ENCODE measurements at places on chromosomes 1 and 21.

- no peak for DNase-seq
Observed at GRCh38 chr1:248111157-248111556, 16.2 kb downstream of the OR2L13 start.

- no peak for DNase-seq
Observed at GRCh38 chr1:215710036-215710898, 143.2 kb downstream of the KCTD3 start.

DNA sequence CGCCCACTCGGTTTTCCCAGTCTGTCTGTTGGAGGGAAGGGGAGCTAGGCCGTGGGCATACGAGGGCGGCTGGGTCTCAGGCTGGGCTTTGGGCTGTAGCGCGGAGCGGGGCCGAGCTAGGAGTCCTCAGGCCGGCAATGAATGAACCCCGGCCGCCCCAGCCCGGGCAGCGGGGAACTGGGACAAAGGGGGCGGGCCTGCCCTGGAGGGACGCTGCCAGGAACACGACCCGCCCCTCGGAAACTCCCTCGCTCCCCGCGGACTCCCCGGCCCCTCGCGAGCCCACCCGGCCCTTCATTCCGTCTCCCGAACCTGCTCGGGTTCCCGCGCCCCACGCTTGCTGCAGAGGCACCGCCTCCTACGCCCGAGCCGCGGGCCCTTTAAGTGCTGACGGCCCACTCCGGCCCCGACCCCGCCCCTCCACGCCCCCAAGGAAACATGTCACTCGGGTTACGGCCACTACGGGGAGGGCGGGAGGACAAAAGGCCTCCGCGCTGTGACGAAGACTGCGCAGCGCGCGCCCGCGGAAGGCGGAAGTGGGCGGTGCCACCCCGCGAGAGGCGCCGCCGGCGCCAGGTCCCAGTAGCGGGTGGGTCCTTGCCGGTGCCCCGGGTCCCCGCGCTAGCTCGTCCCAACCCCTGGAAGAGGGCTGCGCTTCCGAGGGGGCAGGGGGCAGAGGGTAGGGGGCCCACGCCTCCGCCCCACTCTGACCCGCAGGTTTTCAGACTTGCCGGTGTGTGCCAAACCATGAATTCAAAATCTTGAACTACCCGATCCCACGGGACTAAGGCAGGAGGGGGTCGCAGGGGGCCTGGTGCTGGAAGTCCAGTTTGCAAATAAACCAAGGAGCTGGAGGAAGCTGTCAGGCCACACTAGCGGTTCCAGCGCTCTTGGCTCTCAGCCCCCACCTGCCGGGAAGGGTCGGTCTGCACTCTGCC, at the start of gene GALE:
GALE (minus strand) TSS at position 355 of the 938 bp plus-strand sequence. CDS start 1,747 bp downstream, outside the sequence.
- peak; percentile 95 for DNase-seq

DNA sequence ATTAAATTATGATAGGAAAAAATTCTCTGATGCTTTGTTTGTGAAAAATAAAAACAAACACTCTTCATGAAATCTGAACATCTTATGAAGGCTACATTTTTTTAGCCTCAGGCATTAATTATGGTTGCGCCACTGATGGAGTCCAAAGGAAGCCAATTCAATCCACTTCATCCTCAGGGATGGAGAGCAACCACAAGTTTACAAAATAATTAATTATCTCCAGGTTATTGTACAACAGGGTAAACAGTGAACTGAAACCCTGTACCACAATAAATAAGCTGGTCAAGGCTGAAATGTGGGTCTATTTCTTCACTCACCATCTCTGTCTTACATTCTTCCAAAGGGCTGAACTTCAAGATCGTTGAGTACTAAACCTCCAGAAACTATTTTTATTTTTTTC, 49.2 kb downstream of the MRPL39 start:
- DNase-seq: no peak

DNA sequence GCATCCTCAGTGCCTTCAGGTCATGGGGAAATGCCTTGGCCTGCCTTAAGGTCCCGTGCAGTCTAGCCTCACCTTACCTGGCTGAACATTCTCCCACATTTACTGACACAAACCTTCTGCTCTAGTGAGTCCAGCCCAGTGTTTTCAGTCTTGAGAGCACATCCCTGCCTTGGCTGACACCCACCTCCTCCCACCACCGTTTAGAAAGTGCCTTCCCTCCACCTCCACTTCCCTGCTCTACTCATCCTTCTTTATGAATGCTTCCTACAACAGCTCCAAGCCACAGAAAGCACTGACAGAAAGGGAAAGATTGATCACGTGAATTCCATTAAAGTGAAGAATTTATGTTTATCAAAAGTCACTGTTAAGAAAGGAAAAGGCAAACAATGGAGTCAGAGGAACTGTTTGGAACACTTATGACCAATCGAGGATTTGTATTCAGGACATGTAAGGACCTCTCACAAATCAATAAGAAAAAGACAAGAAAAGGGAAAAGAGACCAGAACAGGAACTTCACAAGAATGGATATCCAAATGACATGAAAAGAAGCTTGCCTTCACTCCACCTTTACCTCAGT, 59.8 kb downstream of the DDR2 start:
- no peak for DNase-seq

- DNase-seq: no peak
Observed at GRCh38 chr1:11735531-11735853, 444 bp upstream of the AGTRAP start.

- DNase-seq: no peak
Observed at GRCh38 chr1:171427852-171428471, 57.4 kb upstream of the PRRC2C start.

DNA sequence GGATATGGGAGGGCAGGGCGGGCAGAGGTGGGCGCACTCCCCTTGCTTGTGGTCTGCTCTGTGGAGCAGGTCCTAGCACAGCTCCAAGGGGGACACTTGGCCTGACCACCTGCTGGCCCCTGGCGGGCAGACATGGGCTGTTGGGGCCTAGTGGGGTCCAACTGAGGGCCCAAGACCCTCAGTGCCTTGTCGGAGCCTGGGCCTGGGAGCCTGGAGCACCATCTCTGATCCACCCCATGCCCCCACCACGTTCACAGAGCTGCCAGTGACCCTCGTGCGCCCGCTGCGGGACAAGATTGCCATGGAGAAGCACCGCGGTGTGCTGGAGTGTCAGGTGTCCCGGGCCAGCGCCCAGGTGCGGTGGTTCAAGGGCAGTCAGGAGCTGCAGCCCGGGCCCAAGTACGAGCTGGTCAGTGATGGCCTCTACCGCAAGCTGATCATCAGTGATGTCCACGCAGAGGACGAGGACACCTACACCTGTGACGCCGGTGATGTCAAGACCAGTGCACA, 70.6 kb downstream of the OBSCN start:
- no peak for DNase-seq

- DNase-seq: no peak
Observed at GRCh38 chr1:176847052-176847451, 317.5 kb downstream of the ASTN1 start.

GRCh38 chr21:26967062-26967913, at the start of gene ADAMTS5:
TSS of gene ADAMTS5 (minus strand) at chr21:26967088. CDS start at chr21:26966391, 697 bp downstream.
- DNase-seq: no peak

GRCh38 chr1:247639381-247639981, 34.1 kb downstream of the OR2G3 start:
- DNase-seq: peak; percentile 7

DNA sequence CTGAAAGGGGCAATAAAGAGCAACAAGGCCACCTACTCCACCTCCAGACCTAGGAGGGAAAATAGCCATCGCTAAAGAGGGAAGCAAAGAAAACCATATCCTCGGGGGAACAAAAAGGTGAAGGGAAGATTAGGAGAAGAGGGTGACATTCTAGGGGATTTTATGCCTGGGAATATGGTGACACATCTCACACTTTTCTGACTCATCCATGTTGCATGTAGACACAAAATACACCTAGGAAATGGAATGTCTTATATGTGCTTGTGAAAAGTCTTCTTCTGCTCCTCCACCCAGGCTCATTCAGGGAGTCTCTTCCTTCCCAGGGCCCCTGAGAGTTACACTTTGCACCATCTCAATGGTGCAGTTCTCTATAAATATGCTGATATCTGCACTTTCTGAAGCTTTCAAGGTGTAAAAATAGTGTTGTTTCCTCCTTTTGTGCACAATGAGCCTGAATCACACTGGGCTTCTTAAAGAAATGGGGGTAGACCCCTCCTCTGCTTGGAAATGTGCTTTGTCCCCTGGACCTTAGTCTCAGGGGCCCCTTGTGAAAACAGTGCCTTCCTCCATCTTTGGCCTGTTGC, 195.9 kb downstream of the CYYR1 start:
- DNase-seq: no peak

GRCh38 chr1:14567903-14568302, 30.6 kb upstream of the KAZN start:
- DNase-seq: no peak

DNA sequence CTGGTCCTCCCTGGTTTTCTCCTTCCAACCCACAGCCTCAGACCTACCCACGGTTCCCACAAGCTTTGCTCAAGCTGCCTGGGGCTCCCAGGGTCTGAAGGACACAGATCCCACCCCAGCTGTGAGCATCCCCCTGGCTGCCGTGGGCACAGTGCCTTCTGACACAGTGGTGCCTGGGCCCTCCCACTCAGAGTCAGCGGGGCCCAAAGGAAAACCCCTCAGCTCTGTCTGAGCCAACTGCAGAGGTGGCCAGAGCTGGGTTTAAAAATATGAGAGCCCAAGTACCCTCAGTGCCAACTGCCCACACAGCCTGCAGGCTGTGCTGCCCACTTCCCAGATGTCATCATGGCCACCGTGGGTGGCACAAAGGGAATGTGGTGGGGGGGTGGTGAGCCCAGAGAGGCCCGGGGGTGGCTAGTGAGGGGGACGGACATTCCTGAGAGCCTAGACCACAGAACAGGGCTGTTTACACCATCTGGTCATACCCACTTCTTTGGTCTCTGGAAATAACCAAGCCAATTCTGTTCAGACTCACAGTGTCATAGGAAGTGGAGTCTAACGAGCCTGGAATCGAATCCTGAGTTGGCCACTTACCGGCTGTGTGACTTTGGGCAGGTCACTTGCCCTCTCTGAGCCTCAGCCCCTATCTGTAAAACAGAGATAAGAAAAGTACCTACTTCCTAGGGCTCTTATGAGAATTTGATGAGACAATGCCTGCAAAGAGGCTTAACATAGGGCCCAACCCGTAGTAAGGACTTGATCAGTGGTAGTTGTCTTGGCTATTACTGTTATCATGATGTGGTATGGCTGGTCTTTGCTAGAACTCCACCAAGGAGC, 85.5 kb downstream of the CAMK2N1 start:
- no peak for DNase-seq

GRCh38 chr21:42350927-42351426, at the start of gene TFF2:
TSS of gene TFF2 (minus strand) at chr21:42350994. CDS start at chr21:42350957, 37 bp downstream.
- no peak for DNase-seq

DNA sequence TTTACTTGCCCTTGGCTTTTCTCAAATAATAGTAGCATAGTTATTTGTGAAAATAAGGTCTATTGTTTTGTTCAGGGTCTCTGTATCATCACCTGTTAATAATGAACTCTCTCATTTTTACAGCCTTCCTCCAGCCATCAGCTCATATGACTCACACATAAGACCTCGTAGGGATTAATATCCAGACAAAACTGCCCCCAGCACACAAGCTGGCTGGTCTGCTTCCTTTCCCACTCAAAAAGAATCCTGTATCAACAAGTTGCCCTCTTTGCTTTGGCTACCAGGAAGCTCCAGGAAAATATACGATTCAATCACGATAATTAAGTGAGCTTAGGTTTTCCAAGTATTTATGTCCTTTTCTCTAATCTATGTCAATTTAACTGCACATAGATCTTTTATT, 119.2 kb downstream of the DMRTB1 start:
- no peak for DNase-seq

GRCh38 chr1:110319332-110320167, 19.6 kb upstream of the RBM15 start:
- no peak for DNase-seq

DNA sequence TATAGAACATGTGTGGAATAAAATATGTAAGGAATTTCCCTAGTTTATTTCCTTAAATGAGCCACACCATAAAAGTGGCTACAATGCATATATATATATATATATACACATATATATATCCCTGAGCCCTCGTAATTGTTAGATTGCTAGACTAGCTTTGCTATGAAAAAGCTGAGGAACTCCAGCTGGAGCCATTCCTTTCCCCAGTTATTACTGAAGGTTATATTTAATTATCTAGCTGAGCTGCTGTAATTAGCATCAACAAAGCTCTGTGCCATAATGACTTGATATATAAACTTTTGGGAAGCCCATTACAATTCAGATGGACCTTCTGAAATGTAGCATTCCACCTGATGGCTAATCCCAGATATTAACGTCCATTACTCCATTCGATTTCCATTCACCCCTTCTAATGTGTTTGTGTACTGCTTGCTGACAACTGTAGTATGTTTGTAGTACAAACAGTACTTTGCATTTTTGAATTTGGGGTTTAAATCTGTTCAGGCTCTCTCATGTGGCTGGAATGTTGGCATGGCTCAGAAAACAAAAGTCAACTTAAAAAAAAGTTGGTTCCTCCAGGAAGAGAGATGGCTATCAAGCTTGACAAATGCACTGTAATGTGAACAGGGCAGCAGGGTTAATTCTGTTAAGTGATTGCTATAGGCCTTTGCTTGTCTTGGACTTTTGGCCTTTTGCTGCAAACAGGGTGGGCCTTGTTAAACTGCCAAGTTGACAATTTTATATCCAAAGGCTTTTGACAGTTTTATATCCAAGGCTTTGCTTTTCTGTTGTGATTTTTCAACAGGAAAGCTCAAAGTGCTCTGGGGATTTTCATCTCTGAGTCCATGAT, 170.0 kb downstream of the LTN1 start:
- no peak for DNase-seq

GRCh38 chr1:180743868-180744267, 112.0 kb downstream of the XPR1 start:
- DNase-seq: no peak

- no peak for DNase-seq
Observed at GRCh38 chr1:210400043-210400840, 71.5 kb downstream of the HHAT start.

DNA sequence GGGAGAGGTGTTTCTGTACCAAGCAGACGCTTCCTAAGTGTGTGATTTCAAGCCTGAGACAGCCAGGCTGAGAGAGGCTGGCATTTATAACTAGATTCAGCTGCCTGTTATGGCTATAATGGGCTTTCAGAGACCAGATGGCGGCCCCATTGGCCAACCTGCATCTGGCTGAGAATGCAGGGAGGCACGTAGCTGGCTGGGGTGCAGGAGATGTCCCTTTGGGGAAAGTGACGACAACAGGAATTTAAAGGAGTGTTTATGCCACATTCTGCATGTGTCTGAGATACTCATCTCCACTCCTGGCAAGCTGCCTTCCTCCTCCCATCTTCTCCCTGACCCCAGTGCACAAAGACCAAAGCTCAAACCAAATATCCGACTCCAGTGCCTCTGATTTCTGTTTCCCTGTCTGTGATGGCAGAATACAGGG, 21.3 kb upstream of the CCDC190 start:
- no peak for DNase-seq

DNA sequence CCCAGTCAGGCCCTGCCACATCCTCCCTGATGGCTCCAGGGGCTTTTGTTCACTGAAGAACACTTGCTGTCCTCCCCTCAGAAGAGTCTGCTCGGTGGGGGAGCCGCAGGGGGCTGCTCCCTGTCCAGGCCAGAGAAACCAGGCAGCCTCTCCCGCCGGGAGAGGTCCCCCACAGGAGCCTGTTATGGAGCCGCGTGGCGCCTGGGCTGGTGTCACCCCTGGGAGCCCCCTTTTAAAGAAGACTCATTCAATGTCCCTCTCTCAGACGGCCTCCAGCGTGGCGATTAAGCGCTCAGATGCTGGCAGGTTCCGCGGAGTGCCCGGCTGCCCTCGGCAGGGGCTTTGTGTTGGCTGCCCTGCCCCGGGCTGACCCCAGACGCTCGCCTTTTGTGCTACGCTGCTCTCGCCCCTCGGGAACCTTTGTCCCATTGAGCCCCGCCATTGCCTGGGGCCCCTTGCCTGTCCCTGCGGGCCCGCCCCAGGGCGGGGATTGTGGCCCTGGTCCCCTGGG, 43.1 kb downstream of the SKI start:
- DNase-seq: no peak

GRCh38 chr1:91716339-91716738, 169.6 kb downstream of the TGFBR3 start:
- DNase-seq: no peak
